Pancreas (tissue), 10 donors: ENCODE measurements at places on chromosomes 5 and 9. TPM values are rescaled to one million over a fixed set of nuclear protein-coding genes. Genes with fewer than 3 reads are reported as not detected.

Gene PLPPR1
- total RNA-seq = 0.78 TPM

Gene ZNF367
- 0.95 TPM for total RNA-seq

Gene SURF1
- 33.6 TPM for total RNA-seq

Gene SAXO1
- not detected for total RNA-seq

Gene KCNMB1
- 0.08 TPM for total RNA-seq

DNA sequence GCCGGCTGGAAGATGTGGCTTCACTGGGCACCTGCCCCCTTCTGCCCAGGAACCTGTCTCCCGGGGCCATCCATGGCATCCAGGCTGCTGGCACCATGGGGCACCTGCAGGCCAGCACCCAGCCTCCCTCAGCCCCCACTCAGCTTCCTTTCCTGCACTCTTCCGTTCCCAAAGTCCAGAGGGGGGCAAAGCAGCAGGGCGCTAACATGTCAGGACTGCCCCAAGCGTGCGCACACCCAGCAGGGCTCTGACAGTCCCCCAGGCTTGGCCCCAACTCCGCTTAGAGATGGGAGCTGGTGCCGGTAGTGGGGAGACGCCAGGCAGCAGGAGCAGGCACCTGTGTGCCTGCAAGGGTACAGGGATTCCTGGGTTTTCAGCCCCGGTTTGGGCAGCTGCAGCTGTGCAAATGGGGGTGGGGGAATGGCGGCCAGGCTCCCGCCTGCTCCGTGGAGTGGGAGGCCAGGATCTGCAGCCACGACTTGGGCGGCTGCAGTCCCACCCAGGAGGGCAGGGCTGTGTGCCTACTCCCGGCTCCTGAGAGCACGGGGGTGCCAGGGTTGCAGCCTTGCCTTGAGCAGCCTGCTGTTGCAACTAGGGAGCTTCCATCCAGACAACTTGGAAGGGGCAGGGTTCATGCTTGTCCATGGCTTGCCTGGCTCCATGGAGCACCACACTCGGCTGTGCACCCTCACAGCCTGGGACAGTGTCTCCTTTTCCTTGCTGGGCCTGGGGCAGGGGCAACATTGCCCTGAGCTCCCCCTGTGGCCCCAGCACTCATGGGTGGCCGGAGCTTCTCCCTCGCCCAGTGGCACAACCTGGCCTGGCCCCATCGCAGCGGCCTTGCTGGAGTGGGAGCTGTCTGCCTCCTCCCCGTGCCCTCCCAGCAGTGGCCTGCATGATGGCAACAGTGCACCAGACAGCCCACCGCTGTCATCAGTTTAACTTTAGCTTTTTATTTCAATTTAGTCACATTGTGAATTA lies 561.1 kb downstream of the MTRR start:
- no peak overlapping the region for H3K27ac ChIP-seq
- no peak for DNase-seq
- H3K4me1 ChIP-seq = no peaks in the 10 kb centered on the region
- no peak overlapping the region for H3K4me3 ChIP-seq
- no peaks in the 10 kb centered on the region for H3K36me3 ChIP-seq

DNA sequence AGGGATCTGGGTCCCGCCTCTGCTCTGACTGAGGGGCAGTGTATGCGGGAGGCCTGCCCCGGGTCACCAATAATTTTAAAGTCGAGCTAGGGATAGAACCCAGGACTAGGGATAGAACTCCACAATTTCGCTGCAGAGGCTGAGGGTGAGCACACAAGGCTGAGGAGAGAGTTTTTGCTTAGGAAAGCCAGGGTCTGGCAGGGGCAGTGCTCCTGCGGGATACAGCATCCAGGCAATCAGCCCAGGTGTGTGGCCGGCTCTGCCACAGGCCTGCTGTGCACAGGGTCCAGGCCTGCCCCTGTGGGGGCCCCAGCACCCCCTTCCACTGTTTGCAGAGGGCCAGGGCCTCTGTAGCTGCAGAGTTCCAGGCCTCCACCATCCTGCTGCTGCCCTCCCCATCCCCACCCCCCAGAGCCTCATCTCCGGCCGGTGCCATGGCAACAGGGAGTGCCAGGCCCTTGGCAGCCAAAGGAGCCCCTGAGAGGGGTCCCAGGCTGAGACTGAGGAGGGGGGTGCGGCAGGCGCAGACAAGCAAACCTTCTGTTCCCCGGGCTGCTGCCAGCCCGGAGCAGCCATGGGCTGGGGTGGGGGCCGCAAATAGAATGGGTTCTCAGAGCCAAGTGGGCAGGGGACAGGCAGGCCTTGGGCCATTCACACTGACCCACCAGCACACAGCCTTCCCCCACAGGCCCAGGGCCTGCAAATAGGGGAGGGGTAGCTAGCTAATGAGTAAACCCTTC lies 8.6 kb downstream of the PDGFRB start:
- no peaks in the 10 kb centered on the region for H3K27me3 ChIP-seq
- H3K27ac ChIP-seq = no peak overlapping the region
- no peaks in the 10 kb centered on the region for H3K36me3 ChIP-seq
- no peak for DNase-seq
- no peak overlapping the region for H3K4me3 ChIP-seq

- DNase-seq = no peak
- no peaks in the 10 kb centered on the region for H3K27me3 ChIP-seq
- peaks cover 8% of the 10 kb centered on the region for H3K4me1 ChIP-seq
- no peak overlapping the region for H3K27ac ChIP-seq
Measured at GRCh38 chr5:140628711-140629110, 4.3 kb downstream of the CD14 start.

- no peaks in the 10 kb centered on the region for H3K4me1 ChIP-seq
- H3K4me3 ChIP-seq = no peak overlapping the region
- no peak for DNase-seq
- no peak overlapping the region for H3K27ac ChIP-seq
- no peaks in the 10 kb centered on the region for H3K36me3 ChIP-seq
Measured at GRCh38 chr5:111063709-111064322, 7.7 kb upstream of the TSLP start.

DNA sequence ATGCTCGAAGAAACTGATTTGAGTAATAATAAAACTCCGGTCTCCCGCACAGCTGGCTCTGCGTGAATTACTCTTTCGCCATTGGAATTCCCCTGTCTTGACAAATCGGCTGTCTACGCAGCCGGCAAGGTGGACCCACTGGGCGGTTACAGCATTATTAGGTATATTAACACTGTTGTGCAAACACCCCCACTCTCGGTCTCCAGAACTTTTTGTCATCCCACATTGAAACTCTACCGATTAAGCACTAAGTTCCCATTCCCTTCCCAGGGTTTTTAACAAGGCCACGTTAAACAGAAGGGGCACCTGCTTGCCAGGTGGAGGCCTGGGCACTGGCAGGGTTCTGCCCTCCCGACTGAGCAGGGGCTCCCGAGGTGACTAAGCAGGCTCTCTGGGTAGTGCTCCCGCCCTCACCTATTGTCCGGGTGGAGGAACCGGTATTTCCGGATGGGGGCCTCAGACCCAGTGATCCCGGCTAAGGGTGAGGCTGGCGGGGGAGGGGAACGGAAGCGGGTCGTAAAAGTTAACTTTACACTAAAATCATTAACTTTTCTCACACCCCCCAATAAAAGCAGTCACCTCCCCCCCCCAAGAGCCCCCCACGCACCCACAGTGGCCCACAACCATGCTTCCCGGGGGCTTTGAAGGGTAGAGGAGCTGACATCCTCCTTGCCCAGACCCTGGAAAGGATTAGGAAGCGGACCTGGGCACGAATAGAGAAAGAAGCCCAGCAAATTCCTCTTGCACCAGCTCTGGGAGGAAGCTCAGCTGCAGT lies 53.5 kb upstream of the TJP2 start:
- peaks cover 5% of the 10 kb centered on the region for H3K4me1 ChIP-seq
- H3K27ac ChIP-seq = peak overlapping the region; percentile 97
- peak overlapping the region; percentile 90 for H3K4me3 ChIP-seq
- peak; percentile 95 for DNase-seq
- no peaks in the 10 kb centered on the region for H3K36me3 ChIP-seq
- H3K27me3 ChIP-seq = no peaks in the 10 kb centered on the region

GRCh38 chr5:124480022-124480421 lies 266.4 kb downstream of the ZNF608 start:
- H3K4me1 ChIP-seq = peaks cover 5% of the 10 kb centered on the region
- H3K27ac ChIP-seq = no peak overlapping the region
- no peaks in the 10 kb centered on the region for H3K27me3 ChIP-seq
- no peak for DNase-seq

- H3K27me3 ChIP-seq = no peaks in the 10 kb centered on the region
- no peaks in the 10 kb centered on the region for H3K36me3 ChIP-seq
- H3K27ac ChIP-seq = no peak overlapping the region
Measured at GRCh38 chr5:134490925-134491271, 34.6 kb upstream of the JADE2 start.

DNA sequence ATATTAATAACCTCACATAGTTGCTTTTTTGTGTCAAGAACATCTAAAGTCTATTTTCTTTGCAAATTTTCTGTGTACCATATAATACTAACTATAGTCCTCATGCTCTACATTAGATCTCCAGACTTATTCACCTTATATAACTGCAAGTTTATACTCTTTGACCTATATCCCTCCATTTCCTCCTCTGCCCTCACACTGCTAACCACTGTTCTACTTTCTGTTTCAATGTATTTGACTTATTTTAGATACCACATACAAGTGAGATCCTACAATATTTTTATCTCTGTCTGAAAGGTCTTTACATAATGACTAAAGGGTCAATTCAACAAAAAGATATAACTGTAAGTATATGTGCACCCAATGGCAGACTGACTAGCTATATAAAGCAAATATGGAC lies 789.7 kb upstream of the ZNF608 start:
- H3K4me1 ChIP-seq = no peaks in the 10 kb centered on the region
- H3K36me3 ChIP-seq = no peaks in the 10 kb centered on the region
- DNase-seq = no peak
- H3K27ac ChIP-seq = no peak overlapping the region

DNA sequence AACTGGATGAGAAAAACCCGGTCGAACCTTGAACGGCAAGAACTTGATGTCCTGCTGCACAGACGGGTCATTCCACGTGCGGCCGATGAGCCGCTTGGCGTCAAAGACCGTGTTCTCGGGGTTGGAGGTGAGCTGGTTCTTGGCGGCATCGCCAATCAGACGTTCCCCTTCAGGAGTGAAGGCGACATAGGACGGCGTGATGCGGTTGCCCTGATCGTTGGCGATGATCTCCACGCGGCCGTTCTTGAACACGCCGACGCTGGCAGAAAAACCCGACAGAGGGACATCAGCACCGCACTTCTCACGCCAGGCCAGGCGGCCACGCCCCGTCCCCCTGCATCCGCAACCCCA lies 519 bp downstream of the HSPA5 start:
- H3K4me1 ChIP-seq = peaks cover 12% of the 10 kb centered on the region
- DNase-seq = no peak
- H3K27me3 ChIP-seq = no peaks in the 10 kb centered on the region
- peak overlapping the region; percentile 99 for H3K4me3 ChIP-seq
- H3K36me3 ChIP-seq = peaks cover 1% of the 10 kb centered on the region

- H3K27ac ChIP-seq = peak overlapping the region; percentile 55
- H3K4me1 ChIP-seq = no peaks in the 10 kb centered on the region
- H3K4me3 ChIP-seq = no peak overlapping the region
- peak; percentile 56 for DNase-seq
Measured at GRCh38 chr5:399296-400281, 43.4 kb upstream of the EXOC3 start.

GRCh38 chr9:21906881-21907280 lies 87.3 kb downstream of the CDKN2A start:
- no peak overlapping the region for H3K27ac ChIP-seq
- H3K27me3 ChIP-seq = no peaks in the 10 kb centered on the region
- no peaks in the 10 kb centered on the region for H3K4me1 ChIP-seq
- H3K36me3 ChIP-seq = no peaks in the 10 kb centered on the region
- no peak for DNase-seq

GRCh38 chr9:135119496-135120064 lies 32.1 kb downstream of the OLFM1 start:
- H3K36me3 ChIP-seq = no peaks in the 10 kb centered on the region
- H3K4me1 ChIP-seq = no peaks in the 10 kb centered on the region
- no peak overlapping the region for H3K4me3 ChIP-seq
- peak; percentile 11 for DNase-seq
- H3K27me3 ChIP-seq = no peaks in the 10 kb centered on the region
